ENCODE measurements at places on chromosomes 11 and 22.

DNA sequence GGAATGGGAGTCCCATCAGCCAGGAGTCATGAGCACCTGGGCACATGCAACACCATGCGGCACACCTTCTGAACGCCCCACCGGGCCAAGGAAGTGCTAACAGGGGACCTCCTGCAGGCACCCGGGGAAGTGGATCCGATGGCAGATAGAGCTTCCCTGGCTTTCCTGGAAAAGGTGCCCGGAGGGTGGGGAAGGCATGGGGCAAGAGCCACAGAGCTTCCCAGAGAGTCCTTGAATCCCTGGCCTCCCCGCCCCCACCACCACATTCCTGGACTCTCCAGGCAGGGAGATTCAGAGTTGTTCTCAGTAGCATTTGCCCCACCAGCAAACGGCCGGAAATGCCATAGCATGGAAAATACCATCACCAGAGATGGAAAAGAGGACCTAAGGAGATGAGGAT lies 8.3 kb downstream of the TRIM29 start:
- DNase-seq = no peak

GRCh38 chr11:80084608-80085007 lies 643.8 kb upstream of the TENM4 start:
- DNase-seq = no peak

- no peak for DNase-seq
Observed at GRCh38 chr11:17605651-17606122, 58.6 kb downstream of the OTOG start.

DNA sequence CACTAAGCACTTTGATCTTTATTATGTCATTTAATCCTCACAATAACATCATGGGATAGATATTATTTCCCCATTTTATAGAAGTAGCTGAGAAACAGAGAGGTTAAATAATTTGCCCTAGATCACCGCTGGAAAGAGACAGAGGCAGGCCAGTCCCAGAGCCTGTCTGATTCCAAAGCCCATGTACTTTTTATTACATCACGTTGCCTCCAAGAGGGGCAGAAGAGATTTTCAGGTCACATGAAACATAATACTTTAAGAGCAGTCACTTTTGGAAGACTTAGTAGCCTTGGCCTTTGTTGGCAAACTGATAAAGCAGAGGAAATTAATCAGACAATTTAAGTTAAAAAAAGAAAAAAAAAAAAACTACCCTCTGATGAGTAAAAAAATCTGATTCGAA lies 200.2 kb upstream of the ARHGAP20 start:
- no peak for DNase-seq

DNA sequence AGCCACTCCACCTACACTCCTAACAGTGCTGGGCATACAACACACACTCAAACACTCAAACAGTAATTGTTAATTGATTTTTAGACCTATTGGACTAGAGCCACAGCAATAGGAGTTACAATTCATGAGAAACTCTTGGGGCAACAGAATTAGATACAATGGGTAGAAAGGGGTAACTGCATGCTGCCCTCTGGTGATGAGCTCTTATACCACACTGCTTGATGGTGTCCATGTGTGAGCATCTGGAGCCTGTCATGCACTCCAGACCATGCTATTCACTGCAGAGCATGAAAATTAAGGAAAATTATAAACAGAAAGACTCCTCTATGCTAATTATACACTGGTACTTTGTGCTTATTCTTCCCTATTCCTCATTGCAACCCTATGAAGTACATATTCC lies 975.5 kb upstream of the CCDC90B start:
- no peak for DNase-seq

DNA sequence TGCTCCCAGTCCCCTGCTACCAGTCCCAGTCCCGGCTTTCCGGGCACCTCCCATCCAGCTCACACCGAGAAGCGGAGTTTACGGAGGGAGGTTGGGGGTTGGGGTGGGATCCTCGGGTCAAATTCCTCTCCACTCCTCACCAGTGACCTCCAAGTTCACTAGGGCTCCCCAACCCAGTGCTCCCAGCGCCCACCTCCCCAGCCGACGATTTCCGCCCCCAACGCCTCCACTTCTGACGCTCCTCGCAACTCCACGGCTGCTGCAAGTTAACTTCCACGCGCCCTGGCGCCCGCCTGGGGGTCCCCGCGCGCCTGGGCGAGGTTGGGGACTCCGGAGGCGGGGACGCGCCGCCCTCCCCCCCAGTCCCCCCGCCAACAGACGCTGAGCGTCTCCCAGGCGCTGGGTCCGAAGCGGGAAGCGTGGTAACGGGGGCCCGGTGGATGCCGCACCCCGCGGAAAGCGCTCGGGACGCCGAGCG lies 526 bp downstream of the TPST2 start:
- no peak for DNase-seq

GRCh38 chr22:47355776-47356510 lies 593.5 kb downstream of the TBC1D22A start:
- DNase-seq = no peak

GRCh38 chr11:130908770-130909625 lies 7.3 kb downstream of the SNX19 start:
- DNase-seq = no peak

- no peak for DNase-seq
Observed at GRCh38 chr11:114165326-114166230, 106.1 kb downstream of the ZBTB16 start.

DNA sequence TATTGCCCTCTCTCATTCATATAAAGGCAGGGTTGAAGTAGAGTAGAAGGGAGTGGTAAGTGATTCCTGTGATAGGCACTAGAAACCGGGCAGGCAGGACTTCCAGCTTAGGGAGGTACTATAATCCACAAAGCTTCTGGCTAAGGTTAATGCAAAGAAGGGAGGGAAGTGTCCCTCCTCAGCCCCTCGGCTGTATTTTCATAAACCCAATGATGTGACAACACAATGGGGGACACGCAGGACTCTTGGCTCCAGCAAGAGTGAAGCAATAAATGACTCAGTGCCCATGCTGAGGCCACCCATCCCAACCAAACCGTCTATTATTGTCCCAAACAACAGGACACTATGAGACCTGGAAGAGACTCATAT lies 90.7 kb downstream of the ETS1 start:
- DNase-seq = no peak

GRCh38 chr11:10414181-10414580 lies 40.9 kb upstream of the AMPD3 start:
- DNase-seq = no peak

- DNase-seq = no peak
Observed at GRCh38 chr22:37999640-38000272, 15.4 kb upstream of the SOX10 start.

DNA sequence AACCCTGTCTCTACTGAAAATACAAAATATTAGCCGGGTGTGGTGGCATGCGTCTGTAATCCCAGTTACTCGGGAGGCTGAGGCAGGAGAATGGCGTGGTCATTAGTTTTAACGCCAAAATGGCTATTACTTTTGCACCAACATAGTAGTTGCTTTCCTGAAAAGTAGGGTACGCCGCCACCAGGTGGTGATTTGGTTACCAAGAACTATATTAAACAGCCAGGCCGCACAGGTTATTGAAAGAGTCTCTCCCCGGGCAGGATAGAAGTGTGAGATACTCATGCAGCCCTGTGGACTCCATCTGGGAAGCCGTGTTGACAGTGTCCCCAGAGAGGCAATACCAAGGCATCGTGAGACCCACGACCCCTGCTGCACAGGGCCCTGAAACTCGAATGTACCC lies 24.6 kb upstream of the LRRC32 start:
- no peak for DNase-seq

GRCh38 chr22:42872821-42873220 lies 15.7 kb upstream of the ARFGAP3 start:
- DNase-seq = no peak

- peak; percentile 97 for DNase-seq
Observed at GRCh38 chr11:101914738-101915426, at the start of gene CEP126. Gene CEP126, plus strand, starts transcription at chr11:101915010. Its CDS starts 275 bp downstream, at chr11:101915285.

DNA sequence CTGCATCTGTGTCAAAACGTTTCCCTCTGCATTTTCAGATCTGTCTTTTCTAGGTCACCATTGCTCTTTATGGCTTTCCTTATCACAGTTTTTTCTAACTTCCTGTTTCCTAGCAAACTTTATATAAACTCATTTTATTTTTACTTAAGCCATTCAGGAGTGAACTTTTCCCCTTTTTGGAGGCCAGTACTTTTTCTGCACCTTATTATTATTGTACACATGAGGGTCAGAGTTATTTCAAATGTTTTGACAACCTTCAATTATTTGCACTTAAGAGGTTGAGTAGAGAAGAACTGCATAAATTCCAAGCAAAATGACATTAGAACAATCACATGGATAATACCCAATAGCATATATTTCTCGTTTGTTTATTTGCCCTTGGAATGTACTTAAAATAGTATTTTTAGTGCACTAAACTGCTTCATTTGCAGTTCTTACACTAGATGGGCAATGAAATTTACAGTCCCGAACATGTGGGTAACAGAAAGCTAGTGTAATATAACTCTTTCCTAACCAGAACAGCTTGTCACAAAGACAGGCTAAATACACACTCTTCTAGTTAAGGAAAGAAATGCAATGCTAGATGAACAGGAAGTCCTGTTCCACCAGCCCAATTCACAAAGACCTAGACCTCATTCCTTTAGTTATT lies 79.5 kb downstream of the UBASH3B start:
- no peak for DNase-seq

GRCh38 chr11:9313648-9314290 lies 624 bp downstream of the TMEM41B start:
- DNase-seq = peak; percentile 49

- DNase-seq = no peak
Observed at GRCh38 chr11:8032122-8032521, 45.0 kb downstream of the EIF3F start.

GRCh38 chr11:74487875-74488274 lies 5.6 kb downstream of the LIPT2 start:
- DNase-seq = no peak

DNA sequence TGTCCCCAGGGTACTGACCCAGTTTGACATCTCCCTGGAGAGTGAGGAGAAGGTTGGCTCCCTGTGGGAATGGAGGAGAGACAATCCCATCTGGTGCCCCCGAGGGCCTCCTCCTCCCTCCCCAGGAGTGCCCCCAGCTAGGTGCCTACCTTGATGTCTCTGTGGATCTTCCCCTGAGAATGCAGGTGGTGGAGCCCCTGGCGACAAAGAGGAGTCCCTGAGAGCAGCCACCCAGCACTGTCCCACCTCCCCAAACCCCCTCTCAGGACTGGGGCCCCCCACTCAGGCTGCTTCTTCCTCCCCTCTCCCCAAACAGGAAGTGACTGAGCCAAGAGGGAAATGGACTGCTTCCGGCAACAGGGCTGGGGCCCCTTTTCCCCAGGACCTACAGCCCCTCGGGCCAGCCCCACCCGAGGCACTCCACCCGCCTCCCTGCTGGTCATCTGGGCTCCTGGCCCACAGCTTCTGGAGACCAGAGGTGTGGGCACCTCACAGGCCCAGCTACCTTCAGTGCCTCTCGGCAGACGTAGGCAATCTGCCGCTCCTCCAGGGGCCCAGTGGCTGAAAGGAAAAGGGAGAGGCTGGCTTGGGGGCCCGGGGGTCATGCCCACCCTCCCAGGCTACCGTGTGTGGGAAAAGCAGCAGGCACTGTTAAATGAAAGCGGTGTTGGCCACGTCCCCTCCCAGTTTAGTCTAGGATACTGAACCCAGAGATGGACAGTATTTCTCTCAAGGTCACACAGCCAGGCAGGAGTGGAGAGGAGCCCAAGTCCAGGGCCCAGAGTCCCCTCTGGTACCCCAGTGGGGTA lies 1.2 kb downstream of the MAP4K2 start:
- DNase-seq = peak; percentile 30

GRCh38 chr11:70663815-70664214 lies 265.5 kb downstream of the CTTN start:
- no peak for DNase-seq

DNA sequence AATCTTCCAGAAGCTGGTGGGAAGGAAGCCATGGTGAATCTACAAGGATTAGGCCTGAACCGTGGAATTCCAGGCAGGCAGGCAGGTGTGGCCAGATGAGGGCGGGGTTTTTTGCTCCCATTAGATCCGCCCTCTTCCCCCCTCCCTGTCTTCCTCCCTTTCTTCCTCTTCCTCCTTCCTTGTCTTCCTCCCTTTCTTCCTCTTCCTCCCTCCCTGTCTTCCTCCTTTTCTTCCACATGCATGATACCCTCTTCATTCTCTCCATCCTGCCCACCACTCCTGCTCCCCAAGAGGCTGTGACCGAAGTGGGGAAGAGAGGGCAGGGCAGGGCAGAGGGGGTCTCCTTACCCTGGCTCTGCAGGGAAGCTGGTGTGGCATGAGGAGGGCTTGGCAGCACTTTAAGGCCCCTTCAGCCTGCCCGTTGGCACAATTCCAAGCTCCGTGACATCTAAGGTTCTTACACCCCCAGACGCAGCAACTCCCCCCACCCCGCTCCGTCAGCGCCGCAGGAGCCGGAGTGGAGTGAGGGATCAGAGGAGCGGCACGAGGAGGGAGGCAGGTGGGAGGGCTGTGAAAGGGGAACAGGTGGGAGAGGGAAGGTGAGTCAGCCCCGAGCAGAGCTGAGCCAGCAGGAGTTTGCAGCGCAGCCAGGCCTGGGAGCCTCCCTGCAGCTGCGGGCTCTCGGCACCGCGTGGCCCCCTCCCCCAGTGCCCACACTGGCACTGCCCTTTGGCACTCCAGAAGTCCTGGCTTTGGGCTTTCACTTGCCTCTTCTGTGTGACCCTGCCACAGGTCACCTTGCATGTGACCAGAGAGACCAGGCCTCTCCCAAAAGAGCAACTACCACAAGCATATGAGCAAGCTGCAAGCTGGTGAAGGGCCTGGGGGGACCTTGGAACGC lies 32.1 kb downstream of the KCNJ4 start:
- DNase-seq = no peak

- no peak for DNase-seq
Observed at GRCh38 chr11:47467357-47467756, 18.4 kb upstream of the RAPSN start.

DNA sequence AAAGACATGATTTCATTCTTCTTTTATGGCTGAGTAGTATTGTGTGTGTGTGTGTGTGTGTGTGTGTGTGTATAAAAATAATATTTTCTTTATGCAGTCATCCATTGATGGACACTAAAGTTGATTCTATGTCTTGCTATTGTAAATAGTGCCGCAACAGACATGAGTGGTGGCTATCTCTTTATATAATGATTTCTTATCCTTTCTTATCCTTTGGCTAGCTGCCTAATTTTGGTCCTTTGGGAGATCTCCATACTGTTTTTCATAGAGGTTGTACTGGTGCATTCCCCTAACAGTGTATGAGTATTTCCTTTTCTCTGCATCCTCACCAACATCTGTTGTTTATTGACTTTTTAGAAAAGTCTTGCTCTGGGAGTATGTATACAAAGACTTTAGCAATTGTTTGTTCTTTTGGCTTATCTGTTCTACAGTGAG lies 107.0 kb downstream of the STIM1 start:
- DNase-seq = no peak

- DNase-seq = no peak
Observed at GRCh38 chr11:95324826-95325225, 93.8 kb upstream of the SESN3 start.

All from germinal center (tissue), 1 donor.